ENCODE measurements at places on chromosomes 6 and 20.

GRCh38 chr6:159973951-159974350 lies 5.1 kb downstream of the IGF2R start:
- peak; percentile 82 for DNase-seq

DNA sequence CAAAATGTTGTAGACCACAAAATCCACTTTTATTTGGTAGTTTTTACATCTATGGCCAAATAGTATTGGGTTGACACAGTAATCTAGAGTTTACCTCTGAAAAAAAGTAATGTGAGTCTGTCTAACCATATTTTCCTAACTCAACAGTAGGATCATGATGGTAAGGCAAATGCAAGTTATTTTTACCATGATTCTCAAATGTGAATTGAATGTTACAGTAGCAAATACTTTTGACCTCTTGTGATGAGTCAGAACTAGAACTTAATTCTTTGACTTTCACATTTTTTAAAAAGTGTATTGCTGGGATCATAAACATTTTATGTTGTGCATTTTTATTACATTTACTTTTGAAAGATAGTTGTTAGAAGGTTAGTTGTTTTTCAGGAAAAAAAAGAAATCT lies 22.0 kb downstream of the RNF146 start:
- DNase-seq: no peak

DNA sequence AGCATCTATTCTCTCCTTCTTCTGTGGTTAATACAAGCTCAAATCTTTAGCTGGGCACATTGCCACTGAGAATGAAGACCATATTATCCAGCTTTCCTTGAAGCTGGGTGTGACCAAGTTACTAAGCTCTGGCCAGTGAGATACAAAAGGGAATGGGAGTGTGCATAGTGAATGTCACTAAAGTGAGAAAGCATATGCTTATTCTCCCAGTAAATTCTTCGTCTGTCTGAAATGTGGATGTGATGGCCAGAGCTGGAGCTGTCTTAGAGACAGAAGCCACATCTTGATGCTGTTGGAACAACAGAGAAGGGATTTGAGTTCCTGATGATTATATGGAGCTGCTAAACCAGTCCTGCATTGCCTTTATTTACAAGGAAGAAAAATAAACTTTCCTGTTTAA lies 60.1 kb downstream of the SESN1 start:
- DNase-seq: no peak

DNA sequence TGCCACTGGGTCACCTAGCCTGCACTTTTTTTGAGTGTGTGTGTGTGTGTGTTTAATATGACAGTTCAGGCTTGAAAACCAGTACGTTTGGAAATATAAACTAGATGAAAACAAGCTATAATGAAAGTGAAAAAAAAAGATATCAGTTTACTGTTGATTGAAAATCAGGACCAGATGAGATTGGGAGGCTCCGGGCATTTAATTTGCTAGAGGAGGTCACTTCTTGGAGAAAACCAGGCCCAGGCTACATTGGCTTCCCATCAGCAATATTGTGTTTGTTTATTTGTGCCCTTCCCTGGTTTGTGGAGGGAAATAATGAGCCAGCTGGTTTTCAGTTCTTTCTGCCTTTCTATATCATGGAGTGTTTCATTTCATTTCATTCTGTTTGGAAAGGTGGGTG lies 246.6 kb upstream of the JAG1 start:
- no peak for DNase-seq

DNA sequence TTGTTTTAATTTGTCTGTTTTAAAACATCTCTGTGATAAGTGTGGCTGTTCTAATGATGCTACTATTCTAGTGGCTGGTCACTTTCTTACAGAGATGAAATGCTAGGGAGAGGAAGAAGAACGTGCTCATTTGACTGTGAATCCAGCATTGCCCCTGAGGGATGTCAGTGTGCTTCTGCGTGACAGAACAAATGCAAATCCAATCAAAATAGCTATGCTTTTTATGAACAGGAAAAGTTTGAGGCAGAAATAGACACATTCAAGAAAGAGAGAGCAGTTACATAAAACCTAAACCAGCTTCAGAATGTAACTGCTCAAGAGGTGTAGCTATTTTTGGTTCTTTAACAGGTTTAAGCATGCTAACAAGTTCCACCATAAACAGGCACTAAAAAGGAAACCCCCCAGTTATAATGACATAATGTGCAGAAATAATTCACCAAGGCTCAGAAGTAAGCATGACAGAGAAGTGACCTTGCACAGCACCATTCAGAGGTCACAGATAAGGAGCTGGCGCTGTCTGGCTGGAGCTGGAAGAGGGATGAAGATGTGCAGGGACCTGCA lies 385.3 kb downstream of the EPM2A start:
- DNase-seq: no peak

Measured in skeletal muscle cell (primary cell).